ENCODE measurements at places on chromosomes 12 and 14.

- no peak for DNase-seq
Measured at GRCh38 chr14:69094481-69094880, 58.4 kb downstream of the DCAF5 start.

- DNase-seq: no peak
Measured at GRCh38 chr14:70718383-70719118, 76.8 kb downstream of the TTC9 start.

DNA sequence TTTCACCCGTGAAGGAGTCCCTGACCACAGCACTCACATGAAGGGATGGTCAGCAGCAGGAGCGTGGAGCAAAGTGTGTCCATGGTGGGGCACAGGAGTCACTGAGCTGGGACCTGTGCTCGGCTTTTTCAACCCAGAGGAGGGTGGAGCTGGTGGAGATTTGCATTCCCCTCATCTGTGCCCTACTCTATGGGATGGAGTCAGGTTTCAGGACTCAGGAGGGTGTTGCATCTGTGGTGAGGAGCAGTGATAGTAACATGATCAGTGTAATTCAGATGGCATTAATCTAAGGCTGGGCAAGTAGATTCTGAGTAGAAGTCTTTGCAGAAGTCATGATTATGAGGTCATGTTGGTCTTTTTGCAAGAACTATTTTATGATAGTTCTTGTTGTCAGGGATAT is 511.9 kb downstream of the TMEM121 start:
- no peak for DNase-seq

- no peak for DNase-seq
Measured at GRCh38 chr14:74963705-74964271, 8.4 kb upstream of the PGF start.

DNA sequence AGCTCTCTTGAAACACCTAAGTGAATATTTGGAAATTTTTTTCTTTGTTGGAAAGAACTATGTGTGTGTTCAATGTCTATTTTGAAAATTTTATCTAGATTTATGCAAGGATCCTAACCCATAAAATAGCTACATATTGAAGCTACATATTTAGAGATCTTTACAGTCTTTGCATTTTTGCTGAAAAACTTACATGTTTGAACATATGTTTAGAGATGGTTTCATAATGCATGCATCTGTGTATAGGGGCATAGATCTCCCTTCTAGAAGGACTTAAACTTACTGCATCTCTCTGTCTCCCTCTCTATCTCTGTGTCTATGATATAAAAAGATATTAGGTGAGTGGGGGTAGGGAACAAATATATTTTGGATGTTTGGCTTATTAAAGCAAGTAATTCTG is 8.2 kb upstream of the HOXC4 start:
- no peak for DNase-seq

DNA sequence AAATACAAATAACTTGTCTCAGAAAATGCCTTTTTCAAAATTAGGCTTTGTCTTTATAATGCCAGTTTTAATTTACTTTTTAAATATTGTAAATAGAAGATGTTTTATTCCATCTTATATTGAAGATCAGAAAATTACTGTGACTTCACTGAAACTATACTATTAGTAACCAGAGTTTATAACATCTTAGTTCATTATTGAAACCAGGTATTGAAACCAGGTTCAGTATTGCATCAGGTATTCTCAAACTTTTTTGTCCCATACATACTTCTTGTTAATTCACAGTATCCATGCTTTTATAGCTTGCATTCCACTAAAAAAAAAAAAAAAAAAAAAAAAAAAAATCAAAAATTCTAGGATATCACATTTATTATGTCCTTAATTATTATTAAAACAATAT is 227.5 kb downstream of the GXYLT1 start:
- no peak for DNase-seq

GRCh38 chr12:29505122-29505521 is 7.6 kb upstream of the OVCH1 start:
- no peak for DNase-seq

DNA sequence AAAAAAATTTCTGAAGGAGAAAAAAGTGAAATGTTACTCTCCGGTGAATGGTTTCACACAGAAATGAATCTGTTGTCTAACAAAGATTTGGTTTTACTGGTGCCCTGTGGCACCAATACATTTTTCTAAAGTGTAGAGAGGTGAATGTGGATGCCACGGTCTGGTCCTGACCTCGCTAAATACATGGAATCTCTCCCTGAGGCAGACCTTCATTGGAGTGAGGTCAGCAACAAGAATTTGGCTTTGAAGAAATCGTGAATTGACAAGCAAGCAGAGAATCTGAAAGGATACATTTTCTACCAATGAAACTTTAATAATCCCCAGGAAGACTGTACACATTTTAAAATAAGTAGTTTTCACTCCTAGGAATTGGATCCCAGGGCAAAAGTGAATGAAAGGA is 81.2 kb upstream of the OTOGL start:
- no peak for DNase-seq

GRCh38 chr12:102430661-102431060 is 49.7 kb downstream of the IGF1 start:
- DNase-seq: no peak

- no peak for DNase-seq
Measured at GRCh38 chr12:82694276-82694675, 7.6 kb downstream of the TMTC2 start.

DNA sequence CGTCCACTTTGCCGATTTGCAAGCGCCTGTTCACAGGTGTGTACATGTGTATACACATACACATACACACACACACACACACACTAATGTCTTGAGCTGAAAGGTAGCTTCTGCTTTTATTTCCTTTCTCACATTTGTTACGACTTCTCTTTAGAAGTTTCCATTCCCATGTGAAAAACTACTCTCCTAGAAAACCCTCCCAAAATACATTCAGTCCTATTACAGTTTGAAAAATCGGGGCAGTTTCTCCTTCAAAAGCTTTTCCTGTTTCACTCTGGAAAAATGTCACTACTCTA is 3.9 kb downstream of the BLTP3B start:
- DNase-seq: no peak

- DNase-seq: no peak
Measured at GRCh38 chr14:34065690-34066391, 115.0 kb upstream of the EGLN3 start.

- no peak for DNase-seq
Measured at GRCh38 chr14:61285364-61285763, 4.2 kb upstream of the TMEM30B start.

DNA sequence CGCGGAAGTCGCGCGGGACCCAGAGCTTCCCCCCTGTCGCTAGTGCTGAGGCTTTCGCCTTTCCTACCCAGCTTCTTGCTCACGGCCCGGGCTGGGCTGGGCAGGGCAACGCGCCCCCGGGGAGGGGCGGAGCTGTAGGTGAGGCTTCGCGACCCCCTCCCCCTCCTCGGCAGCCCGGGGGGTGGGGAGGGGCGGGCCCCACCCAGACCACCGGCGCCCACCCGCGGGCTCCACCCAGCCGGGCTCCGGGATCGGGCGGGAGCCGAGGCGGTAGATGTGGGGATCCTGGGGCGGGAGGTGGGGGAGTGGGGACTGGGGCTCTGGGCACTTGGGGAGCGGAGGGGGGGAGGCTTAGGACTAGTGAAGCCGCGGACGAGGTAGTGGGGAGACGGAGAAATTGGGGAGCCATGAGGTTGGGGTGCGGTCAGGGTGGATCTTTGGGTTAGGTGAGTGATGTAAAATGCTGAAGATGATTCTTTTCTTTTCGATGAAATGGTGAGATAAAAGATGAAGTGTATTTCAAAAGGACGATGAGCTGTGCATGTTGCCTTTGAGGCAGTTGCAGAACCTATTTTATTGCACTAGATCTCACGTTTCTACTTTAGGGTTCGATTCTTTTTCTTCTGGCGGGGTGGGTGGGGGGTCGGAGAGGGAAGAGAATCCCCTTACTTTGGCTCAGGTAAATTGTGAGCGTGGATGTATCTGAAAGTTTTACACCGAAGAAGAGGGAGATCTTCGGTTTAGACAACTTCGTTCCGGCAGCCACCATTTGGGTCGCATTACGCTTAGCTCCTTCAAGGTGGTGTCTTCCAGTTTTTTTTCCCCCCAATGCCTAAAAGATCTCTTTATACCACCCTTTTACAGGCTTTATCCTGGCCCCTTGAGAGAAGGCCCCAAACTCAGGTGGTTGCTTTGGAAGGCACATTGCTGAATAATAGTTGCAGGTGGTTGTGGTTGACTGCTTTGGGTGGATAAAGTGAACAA is 619 bp downstream of the ERC1 start:
- DNase-seq: peak; percentile 79

GRCh38 chr14:99287269-99287942 is 15.4 kb upstream of the BCL11B start:
- DNase-seq: no peak

DNA sequence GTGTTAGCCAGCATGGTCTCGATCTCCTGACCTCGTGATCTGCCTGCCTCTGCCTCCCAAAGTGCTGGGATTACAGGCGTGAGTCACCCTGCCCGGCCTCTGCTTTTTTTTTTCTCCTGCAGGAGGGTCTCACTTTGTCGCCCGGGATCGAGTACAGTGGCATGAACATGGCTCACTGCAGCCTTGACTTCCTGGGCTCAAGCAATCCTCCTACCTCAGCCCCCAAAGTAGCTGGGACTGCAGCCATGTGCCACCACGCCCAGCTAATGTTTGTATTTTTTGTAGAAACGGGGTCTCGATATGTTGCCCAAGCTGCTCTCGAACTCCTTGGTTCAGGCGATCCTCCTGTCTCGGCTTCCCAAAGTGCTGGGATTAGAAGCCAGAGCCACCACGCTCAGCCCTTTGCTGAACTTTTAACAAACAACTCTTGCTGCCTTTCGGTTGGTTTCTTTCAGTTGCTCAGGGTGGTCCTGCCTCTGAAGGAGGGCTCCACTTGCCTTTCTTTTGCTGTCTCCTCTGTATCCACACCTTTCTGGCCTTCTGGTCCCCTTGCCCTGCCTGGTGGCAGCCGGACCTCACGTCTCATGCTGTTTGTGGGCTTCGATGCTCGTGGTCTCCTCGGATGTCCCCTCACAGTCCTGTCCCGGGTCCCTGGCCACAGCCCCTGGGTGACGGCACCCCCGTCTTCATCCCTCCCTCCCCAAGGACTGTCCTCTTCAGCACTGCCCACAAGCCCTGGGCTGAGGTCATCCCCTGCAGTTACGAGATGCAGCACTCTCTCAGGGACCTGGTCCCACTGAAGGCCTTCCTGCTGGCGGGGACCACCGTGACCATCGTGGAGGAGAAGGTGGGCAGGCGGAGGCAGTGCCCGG is 3.8 kb upstream of the B3GNT4 start:
- no peak for DNase-seq

- DNase-seq: no peak
Measured at GRCh38 chr12:106071686-106072085, 67.1 kb downstream of the NUAK1 start.

- no peak for DNase-seq
Measured at GRCh38 chr14:45089813-45090212, 5.9 kb downstream of the PRPF39 start.

DNA sequence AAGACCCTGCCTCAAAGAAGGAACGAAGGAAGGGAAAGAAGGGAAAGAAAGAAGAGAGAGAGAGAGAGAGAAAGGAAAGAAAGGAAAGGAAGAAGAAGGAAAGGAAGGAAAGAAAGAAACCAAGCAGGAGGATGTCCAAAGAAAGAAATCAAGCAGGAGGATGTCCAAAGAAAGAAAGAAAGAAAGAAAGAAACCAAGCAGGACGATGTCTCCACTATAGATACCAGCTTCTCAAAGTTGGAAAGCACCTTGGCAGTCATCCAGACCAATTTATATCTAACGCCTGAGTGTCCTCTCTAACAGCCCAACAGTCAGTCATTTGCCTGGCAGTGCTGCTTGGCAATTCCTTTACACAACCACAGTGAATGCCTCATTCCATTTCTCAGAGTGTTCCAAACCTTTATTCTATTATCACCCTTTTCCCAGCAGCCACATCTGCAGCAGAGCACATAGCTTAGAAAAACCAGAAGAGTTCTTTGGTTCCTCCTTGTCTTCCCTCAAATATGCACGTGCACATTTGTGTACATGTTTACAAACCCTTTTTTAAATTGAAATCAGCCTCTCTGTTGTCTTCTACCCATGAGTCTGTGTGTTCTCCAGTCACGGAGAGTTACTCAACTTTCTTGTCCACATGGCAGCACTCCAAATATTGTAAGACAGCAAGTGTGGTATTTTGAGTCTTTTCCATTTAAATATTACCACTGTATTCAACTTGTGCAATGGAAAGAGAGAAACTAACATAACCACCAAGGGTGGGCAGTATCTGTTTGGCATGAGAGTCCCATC is 138.4 kb downstream of the STXBP6 start:
- peak; percentile 53 for DNase-seq

GRCh38 chr12:53052419-53053217 is 2.8 kb downstream of the TNS2 start:
- peak; percentile 16 for DNase-seq

GRCh38 chr14:60235440-60235839 is 13.6 kb upstream of the PPM1A start:
- no peak for DNase-seq

- peak; percentile 13 for DNase-seq
Measured at GRCh38 chr12:52032446-52032803, 18.8 kb upstream of the NR4A1 start.

DNA sequence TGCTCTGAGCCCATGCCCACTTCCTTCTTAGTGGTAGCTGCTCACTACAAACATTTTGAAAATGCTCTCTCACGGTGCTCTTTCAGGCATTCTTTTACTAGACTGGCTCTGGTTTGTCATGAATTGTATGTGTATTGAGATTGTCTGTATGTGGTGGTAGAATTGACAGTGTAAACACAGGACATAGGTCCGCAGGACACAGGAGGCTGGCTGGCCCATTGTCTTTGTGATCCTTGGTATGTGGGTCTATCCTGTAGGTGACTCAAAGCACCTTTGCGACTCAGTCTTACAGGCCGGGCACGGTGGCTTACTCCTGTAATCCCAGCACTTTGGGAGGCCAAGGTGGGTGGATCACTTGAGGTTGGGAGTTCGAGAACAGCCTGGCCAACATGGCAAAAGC is 250.9 kb downstream of the C12orf75 start:
- DNase-seq: no peak

GRCh38 chr12:103589517-103589916 is 2.4 kb downstream of the STAB2 start:
- no peak for DNase-seq

GRCh38 chr12:65594409-65594808 is 229.9 kb upstream of the HMGA2 start:
- no peak for DNase-seq

Data from NCI-H1105 treated with DMSO at 0.1 percent for 48 hours (cell line).